ENCODE measurements at places on chromosomes 6 and 20.

GRCh38 chr6:137765059-137765458 lies 102.0 kb upstream of the TNFAIP3 start:
- DNase-seq = no peak

DNA sequence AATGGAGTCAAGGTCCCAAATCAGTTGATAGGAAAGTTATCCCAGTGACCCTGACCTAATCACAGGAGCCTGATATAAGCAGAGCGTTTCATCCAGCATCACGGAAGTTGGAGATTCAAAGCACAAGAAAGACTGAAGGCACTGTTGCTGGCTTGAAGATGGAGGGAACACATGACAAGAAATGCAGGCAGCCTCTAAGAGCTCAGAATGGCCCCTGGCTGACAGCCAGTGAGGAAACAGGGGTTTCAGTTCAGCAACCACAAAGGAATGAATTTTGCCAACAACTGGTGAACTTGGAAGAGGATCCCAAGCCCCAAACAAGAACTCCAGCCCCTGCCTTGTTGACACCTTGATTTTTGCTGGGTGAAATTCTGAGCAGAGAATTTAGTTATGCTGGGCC lies 778.5 kb downstream of the MAFB start:
- DNase-seq = no peak

GRCh38 chr6:33450434-33450833 lies 3.9 kb upstream of the ZBTB9 start:
- DNase-seq = no peak

DNA sequence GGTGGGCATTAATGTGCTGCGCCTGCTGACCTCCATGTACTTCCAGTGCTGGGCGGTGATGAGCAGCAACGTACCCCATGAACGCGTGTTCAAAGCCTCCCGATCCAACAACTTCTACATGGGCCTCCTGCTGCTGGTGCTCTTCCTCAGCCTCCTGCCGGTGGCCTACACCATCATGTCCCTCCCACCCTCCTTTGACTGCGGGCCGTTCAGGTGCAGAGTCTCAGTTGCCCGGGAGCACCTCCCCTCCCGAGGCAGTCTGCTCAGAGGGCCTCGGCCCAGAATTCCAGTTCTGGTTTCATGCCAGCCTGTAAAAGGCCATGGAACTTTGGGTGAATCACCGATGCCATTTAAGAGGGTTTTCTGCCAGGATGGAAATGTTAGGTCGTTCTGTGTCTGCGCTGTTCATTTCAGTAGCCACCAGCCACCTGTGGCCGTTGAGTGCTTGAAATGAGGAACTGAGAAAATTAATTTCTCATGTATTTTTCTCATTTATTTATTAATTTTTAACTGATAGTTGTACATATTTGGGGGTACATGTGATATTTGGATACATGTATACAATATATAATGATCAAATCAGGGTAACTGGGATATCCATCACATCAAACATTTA lies 35.2 kb upstream of the NOP56 start:
- DNase-seq = no peak

- DNase-seq = no peak
These were observed 19.9 kb downstream of the PEDS1 start for GRCh38 chr20:50133474-50134217.

GRCh38 chr6:128567029-128567428 lies 46.6 kb upstream of the PTPRK start:
- no peak for DNase-seq

DNA sequence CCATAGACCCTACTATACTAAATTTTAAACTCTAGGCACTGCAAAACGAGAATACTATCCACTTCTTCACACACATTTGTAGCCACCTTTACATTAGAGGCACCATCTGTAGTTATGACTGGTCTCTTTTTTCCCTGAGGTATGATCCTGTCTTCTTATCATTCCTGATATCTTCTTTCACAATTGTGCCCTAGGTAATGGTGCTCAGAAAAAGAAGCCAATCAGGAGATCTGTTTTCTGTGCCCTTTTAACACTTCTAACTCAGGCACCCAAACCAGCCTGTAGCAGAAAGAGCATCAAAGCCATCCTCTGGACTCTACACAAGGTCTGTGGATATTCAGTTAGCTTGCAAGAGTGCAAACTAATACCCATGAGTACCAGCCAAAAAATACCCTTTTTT lies 149.7 kb upstream of the SGK1 start:
- peak; percentile 81 for DNase-seq

GRCh38 chr6:41651246-41651961 lies 13.1 kb downstream of the MDFI start:
- no peak for DNase-seq

- DNase-seq = no peak
These were observed 238.0 kb upstream of the MOCS1 start for GRCh38 chr6:40172272-40172671.

DNA sequence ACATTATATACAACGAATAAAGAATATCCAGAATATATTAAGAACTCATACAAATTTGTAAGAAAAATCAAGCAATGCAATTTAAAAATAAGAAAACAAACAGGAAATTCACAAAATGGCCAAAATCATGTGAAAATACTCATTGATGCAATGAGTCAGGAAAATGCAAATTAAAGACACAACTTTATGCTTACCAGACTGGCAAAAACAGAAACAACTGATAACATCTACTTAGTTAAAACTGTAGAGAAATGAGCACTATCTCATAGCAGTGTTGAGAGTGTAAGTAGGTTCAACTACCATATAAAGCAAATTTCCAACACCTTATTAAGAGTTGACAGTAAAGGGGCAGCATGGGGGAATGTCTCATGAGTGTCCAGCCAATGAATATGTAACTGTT lies 62.3 kb downstream of the SYCP2 start:
- no peak for DNase-seq

DNA sequence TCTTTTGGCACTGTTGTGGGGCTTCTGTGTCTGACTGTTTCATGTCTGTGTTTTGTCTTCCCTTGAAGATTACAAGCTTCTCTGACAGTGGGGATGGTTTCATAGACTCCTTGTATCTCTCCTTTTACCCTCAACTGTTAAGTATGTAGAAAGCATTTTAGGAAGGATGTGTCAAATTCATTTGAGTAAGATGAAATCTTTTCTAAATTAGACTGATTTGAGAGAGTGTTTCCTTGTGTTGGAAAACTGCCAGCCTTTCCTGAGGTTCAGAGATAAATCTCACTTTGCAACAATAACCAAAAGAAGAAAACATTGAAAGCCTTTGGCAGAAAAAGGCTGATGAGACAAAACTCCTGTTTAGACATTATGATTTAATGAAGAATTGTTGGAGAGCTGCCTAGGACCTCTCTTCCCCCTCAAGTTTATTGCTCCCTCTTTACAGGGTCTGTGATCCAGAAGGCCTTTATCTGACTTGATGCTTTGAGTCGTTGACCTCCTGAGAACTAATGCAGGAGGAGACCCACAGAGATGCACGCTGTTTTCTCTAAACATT lies 68.3 kb downstream of the ANKS1A start:
- no peak for DNase-seq

DNA sequence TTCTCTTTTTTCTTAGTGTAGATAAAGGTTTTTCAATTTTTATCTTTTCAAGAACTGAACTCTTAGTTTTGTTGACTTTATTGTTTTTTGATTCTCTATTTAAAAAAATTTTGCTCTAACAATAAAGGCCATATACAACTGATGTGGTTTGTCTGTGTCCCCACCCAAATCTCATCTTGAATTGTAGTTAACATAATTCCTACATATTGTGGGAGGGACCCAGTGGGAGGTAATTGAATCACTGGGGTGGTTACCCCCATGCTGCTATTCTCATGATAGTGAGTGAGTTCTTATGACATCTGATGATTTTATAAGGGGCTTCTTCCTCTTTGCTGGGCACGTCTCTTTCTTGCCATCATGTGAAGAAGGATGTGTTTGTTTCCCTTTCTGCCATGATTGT lies 199.8 kb downstream of the DHX35 start:
- DNase-seq = no peak

- DNase-seq = no peak
These were observed 107.3 kb upstream of the SNX9 start for GRCh38 chr6:157715728-157716164.

DNA sequence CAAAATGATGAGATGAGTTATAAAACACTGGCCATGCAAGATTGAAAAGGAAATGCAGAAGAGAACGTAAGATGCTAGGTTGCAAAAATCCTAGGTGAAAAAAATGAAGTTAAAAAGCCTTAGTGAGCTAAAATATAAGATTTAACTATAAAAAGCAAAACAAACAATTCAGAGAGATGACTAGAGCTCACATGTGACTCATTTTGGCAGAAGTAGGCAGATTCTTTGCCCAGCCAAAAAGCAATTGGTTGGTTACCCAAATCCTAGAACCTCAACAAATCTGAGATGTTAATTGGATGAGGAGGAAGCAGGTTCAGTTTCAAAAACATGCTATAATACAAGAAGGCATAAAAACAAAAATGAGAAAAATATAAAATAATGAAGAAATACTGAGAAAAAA lies 249.1 kb downstream of the OGFRL1 start:
- DNase-seq = no peak

DNA sequence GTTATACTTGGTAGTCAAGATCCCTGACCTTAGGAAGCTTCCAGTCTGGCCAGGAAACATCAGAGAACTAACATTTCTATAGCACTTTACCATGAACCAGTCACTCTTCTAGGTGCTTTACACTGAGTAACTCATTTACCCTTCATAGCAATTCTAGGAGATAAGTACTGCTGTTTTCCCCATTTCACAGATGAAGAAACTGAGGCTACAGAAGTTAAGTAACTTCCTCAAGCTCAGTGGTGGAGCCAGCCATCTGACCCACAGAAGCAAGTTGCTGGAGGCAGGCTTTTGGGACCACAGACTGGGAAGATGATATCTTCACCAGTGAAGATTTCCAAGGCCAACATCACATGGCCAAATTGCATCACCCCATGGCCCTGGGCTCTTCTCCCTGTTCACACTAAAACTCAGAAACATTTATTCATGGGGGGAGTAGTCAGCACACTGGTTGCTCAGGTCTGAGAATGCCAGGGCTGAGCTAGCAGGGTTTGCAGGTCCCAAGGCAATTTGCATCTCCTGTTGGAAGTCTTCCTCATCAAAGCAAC lies 70.3 kb downstream of the UNC5CL start:
- no peak for DNase-seq

DNA sequence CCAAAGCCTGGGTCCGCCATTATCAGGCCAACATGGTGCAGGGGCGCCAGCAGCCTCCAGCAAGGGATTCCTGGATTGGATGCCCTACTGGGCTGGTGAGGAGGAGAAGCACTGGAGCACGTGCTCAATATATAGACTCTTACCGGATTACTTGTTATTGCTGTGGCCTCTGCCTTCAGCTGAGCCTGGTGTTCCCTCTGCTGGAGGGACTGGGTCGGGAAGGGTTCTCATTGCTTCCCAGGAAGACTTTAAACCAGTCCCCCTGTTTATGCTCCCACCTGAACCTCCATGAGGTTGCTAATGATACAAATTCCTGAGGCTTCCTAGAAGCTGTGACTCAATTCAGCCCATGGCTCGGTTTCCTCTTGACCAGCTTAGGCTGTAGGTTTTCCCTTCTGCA lies 186.7 kb upstream of the ARID1B start:
- no peak for DNase-seq

DNA sequence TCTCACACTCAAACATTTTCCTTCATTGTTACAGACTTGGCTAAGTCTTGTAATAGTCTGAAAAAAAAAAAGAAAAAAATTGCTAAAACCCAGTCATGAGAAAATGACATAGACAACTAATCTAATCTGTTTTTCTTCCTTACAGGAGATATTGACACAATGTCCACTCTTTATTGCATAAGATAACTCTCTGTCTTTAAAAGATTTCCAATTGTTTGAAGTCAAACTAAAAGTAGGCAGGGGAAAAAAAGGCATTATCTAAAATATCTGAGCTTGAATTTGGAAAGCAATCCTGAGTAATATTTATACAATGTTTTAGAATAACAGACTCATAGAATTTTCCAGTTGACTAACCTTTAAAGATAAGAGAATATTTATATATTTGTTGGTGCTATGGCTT lies 233.0 kb upstream of the CEP162 start:
- no peak for DNase-seq

- DNase-seq = no peak
These were observed 135.5 kb upstream of the PHACTR3 start for GRCh38 chr20:59468831-59469230.

DNA sequence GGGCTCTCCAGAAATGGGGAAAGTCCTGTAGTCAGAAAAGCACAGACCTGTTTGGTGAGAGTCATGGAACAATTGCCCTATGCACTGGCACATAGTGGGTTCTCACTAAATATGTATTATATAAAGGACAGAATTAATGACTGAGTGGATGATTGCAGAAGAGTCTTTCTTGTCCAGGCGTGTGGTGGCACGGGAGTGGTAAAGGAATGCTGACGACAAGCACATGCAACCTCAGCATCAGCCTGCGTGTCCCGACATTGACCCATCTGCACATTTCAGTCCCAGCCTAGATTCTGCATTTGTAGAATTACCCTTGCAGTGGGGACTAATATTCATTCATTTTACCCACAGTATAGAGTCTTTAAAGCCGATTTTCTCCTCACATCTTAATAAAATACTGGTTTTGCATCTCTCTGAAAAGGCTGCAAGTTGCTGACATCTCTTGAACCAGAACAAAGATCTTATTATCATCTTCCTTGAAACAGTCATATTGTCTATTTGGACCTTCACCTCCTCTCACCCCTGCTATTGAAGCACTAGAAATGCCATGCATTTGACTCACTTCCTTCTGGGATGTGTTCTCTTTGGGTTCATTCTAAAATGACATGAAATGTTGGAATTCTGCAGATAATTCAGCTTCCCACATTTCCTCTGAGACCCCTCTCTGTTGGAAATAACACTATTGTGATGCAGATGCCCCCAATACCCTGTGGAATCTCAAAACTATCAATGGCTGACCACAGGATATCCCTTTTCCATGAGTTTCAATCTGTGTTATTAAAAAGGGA lies 883.6 kb upstream of the FLRT3 start:
- no peak for DNase-seq

- peak; percentile 42 for DNase-seq
These were observed 98.2 kb upstream of the HDGFL1 start for GRCh38 chr6:22471132-22471690.

GRCh38 chr20:840858-841567 lies 7.5 kb downstream of the FAM110A start:
- no peak for DNase-seq

DNA sequence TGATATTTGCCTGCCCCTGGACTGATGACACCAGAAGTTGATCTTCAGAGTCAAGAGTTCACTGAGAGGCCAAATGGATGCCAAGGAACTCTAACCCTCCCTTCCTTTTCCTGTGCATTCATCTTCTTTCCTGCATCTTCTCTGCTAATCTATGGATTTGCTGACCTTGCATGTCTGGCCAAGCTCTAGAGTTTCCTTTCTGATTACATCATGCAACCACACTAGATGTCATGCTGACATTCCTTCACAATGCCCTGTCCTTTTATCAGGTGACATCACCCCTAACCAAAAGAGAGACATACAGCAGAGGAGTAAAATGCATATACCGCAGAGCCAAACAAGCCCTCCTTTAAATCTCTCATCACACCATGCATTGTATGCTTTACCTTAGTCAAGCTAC lies 487.6 kb downstream of the TFAP2A start:
- no peak for DNase-seq

- DNase-seq = no peak
These were observed 214.5 kb downstream of the SOX4 start for GRCh38 chr6:21808045-21808470.

- DNase-seq = no peak
These were observed 98.9 kb downstream of the FYN start for GRCh38 chr6:111774346-111774703.

- DNase-seq = no peak
These were observed 23.7 kb downstream of the SNRPB start for GRCh38 chr20:2446845-2447244.
